ENCODE measurements at places on chromosomes 4 and X. TPM values are rescaled to one million over a fixed set of nuclear protein-coding genes. Genes with fewer than 3 reads are reported as not detected.

RRH gene
- polyA plus RNA-seq, result 0.89 TPM

TMPRSS11F gene
- not detected for polyA plus RNA-seq

OCIAD2 gene
- 211 TPM for polyA plus RNA-seq

TREX2 gene
- not detected for polyA plus RNA-seq

PNPLA4 gene
- polyA plus RNA-seq, result 19.3 TPM

SUV39H1 gene
- 0.32 TPM for polyA plus RNA-seq

COL4A5 gene
- polyA plus RNA-seq, result 0.77 TPM

SPINK2 gene
- polyA plus RNA-seq, result 9.4 TPM

SMR3B gene
- polyA plus RNA-seq, result not detected

SPIN4 gene
- 1.7 TPM for polyA plus RNA-seq

CFAP47 gene
- polyA plus RNA-seq, result not detected

IL1RAPL1 gene
- 27.3 TPM for polyA plus RNA-seq

PASD1 gene
- polyA plus RNA-seq, result not detected

ANKRD17 gene
- 36.5 TPM for polyA plus RNA-seq

PFKFB1 gene
- not detected for polyA plus RNA-seq

CPZ gene
- not detected for polyA plus RNA-seq

NAA15 gene
- 23.0 TPM for polyA plus RNA-seq

CTAG1A gene
- polyA plus RNA-seq, result not detected

TMEM144 gene
- 40.6 TPM for polyA plus RNA-seq

DDX53 gene
- not detected for polyA plus RNA-seq

UGT2A1 gene
- not detected for polyA plus RNA-seq

RIPPLY1 gene
- polyA plus RNA-seq, result not detected

RAP2C gene
- 16.2 TPM for polyA plus RNA-seq

VCX3A gene
- not detected for polyA plus RNA-seq

GPRIN3 gene
- polyA plus RNA-seq, result 0.83 TPM

RAB40AL gene
- not detected for polyA plus RNA-seq

CXCL11 gene
- not detected for polyA plus RNA-seq

GAGE12H gene
- polyA plus RNA-seq, result not detected

MTNR1A gene
- polyA plus RNA-seq, result not detected

GC gene
- polyA plus RNA-seq, result not detected

DUSP21 gene
- not detected for polyA plus RNA-seq
